Stimulated activated naive CD4-positive, alpha-beta T cell (primary cell): ENCODE measurements at places on chromosomes 4 and X.

DNA sequence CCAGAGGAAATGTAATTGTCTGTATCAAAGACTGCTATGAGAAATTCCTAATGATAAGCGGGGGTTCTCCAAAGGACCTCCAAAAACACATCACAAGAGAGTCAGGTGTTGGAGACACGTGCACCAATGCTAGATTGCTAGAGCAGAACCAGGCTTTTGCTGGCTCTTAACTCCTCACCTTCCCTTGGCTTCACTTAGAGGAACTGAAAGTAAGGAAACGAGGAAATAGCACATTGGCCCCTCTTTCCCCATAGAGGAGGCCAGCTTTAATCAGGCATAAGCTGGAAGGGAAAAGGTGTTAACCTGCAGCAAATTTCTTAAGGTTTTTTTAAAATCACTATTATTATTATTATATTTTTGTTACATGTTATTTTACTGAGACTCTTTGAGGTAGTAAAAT lies 13.6 kb downstream of the OTC start:
- no peak for DNase-seq

DNA sequence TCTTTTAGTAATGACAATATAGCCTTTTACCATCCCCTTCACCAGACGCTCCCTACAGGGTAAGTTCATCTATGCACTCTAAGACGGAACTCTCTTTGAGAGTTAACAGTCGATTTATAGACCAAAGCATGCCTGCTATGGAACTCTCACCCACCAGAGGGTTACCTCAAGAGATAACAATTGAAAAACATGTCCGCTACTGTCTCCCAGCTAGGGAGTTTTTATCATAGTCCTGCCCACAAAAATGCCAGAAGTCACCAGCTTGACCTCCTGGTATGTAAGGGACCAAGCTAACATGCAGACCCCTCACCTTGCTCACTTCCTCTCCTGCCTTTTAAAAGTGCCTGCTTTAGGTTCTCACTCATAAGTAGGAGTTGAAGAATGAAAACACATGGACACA lies 16.7 kb upstream of the YTHDC1 start:
- DNase-seq, result no peak

DNA sequence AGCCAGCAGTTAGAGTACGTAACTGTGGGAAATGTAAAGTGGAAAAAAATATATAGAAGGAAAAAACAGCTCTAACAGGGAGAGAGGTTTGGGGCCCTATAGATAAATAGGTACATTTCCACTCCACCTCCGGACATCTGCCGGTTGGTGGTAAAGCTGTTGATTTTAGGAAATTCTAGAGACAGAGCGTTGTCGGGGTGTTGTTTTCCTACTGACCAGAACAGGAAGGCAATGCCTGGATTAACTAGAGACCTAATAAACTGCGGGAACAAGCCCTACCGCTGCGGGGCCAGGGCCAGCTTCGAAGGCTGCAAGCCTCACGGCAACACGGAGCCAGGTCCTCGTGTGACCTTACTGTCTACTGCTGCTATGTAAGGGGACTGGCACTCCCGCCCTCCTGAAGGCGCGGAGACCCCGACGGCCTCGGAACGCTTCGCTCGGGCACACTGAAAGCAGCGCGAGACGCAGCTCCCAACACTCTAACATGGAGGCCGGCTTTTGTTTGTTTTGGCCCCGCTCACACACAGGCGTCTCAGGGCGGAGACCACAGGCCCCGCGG lies 702 bp upstream of the CDKN2AIP start:
- peak; percentile 46 for DNase-seq

DNA sequence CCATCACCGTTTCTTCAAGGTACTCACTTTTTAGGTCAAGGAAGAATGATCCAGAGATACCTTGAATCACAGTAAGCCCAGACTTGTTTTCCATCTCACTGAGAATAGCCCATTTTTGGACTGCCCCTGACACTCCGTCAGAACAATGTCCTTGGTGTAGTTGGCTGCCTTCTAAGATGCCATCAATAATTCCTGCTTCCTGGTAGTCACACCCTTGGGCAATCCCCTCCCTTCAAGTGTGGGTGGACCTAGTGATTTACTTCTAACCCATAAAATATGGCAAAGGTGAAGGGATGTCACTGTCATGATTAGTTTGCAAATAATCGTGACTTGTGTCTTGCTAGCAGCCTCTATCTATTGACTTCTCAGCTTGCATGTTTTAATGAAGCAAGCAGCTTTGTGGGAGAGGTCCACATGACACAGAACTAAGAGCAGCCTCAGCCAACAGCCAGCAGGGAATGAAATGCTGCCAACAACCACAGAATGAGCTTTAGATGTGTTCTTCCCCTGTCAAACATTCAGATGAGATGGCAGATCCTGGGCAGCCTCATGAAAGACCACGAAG lies 20.0 kb upstream of the KLHL34 start:
- no peak for DNase-seq

GRCh38 chrX:136856551-136856950 lies 24.0 kb downstream of the RBMX start:
- no peak for DNase-seq

- DNase-seq, result no peak
Observed at GRCh38 chrX:76555816-76556215, 128.3 kb downstream of the MAGEE1 start.

GRCh38 chrX:103453655-103454054 lies 65.6 kb downstream of the RAB40A start:
- no peak for DNase-seq

DNA sequence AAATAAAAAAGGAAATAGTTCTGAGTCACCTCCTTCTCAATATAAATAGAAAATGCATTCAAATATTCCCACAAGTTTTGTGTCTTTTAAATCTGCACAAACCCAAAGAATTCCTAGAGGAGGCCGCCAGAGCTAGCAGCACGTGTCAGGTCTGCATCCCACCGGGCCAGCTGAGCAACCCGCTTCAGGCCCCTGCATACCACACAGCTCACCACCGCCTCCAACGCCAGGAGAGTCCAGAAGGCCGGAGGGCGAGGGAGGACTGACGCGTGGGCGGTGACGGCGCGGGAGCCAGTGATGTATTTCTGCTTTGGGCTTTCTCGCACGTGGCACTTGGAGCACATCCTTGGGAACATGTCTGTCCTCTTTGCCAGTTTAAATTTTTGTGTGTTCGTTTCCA lies 61.9 kb upstream of the CLDN34 start:
- DNase-seq, result no peak

- no peak for DNase-seq
Observed at GRCh38 chr4:146110871-146111485, 64.5 kb upstream of the LSM6 start.

DNA sequence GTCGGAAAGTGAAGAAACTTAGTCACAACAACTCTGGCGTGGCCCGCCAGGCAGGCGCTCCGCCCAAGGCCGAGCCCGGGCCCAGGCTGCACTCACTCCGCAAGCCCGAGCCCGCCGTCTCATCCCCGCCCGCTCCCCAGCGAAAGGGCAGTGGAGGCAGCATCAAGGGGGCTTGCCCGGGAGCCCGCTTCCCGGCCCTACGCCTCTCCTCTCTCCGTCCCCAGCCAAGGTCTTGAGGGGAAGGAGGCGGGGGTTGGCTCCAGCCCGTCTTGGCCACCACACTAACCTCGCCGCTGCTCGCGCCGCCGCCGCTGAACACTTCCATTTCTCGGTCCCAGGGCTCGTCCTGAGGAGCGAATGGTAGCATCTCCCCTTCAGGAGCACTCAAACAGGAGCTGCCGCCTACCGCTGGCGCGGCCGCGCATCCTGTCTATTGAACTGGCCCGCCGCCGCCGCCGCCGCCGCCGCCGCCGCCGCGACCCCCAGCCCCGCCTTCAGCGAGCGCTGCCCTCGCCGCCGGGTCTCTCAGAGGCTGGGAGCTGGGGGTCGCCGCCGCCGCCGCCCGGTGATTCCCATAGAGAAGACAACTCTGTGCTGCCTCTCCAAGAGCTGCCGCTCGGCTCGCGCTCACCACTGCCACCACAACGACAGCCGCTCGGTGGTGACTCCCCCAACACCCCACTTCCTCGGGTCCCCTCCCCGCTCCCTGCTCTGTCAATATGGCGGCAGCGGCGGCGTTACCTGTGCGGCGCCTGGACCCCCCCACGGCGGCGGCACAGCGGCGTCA lies at the start of gene RPS6KA6:
Gene RPS6KA6, minus strand, starts transcription at position 667 of the 787 bp plus-strand sequence. Its CDS starts 300 bp downstream, at position 367.
- no peak for DNase-seq

DNA sequence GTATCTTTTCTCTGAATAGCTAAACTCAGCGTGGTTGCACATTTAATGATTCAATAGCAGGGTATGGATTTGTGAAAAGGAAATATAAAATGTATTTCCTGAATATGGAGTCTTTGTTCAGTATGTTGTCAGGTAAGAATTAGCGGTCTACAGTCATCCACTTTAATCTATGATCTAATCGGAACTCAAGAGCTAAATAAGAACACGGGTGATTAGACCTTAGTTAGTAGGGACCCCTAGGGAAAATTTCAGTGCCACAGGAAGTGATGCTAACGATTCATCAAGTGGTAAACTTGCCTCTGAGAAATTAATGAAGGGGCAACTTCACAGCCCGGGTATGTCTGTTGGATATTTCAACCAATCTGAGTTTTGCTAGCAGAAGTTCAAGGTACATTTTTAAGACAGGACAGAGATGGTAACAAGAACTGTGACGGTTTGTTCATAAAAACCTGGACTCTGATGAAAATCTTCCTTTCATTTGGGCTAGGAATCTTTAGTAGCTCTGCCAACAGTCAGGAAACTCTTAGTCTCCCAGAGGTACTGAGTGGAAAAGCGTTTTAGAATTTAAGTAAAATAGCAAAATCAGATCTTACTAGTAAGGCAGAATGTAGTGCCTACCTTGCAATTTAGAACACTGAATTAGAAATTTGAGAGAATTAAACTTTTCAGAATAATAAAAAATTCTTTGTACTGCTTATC lies 47.1 kb downstream of the PCDH7 start:
- no peak for DNase-seq

GRCh38 chr4:100100985-100101384 lies 89.3 kb downstream of the DDIT4L start:
- DNase-seq, result no peak

- no peak for DNase-seq
Observed at GRCh38 chr4:107757864-107758476, 37.9 kb upstream of the PAPSS1 start.

- no peak for DNase-seq
Observed at GRCh38 chr4:180483036-180483435, 1760.2 kb upstream of the TENM3 start.

DNA sequence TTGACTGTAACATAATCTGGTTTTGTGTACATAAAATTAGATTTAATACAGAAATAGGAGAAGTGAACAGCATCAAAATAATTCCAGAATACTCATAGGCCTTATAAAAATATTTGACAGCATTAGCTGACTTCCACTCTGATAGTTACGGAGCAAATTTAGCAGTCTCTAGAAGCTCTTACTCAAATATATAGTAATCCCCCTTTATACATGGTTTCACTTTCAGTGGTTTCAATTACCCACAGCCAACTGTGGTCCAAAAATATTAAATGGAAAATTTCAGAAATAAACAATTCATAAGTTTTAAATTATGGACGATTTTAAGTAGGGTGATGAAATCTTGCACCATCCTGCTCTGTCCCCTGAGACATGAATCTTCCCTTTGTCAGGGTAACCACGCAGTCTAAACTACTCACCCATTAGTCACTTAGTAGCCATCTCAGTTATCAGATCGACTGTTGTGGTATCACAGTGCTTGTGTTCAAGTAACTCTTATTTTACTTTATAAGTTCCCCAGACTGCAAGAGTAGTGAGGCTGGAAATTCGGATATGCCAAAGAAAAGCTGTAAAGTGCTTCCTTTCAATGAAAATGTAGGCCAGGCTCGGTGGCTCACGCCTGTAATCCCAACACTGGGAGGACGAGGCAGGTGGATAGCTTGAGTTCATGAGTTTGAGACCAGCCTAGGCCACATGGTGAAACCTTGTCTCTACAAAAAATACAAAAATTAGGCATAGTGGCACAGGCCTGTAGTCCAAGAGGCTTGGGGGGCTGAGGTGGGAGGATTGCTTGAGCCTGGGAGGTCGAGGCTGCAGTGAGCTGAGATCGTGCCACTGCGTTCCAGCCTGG lies 17.2 kb upstream of the RTL9 start:
- no peak for DNase-seq

- no peak for DNase-seq
Observed at GRCh38 chr4:169152899-169153298, 117.9 kb downstream of the SH3RF1 start.

GRCh38 chrX:34487364-34487763 lies 169.7 kb downstream of the TMEM47 start:
- no peak for DNase-seq

GRCh38 chr4:108636246-108636645 lies 14.2 kb upstream of the OSTC start:
- DNase-seq, result no peak

DNA sequence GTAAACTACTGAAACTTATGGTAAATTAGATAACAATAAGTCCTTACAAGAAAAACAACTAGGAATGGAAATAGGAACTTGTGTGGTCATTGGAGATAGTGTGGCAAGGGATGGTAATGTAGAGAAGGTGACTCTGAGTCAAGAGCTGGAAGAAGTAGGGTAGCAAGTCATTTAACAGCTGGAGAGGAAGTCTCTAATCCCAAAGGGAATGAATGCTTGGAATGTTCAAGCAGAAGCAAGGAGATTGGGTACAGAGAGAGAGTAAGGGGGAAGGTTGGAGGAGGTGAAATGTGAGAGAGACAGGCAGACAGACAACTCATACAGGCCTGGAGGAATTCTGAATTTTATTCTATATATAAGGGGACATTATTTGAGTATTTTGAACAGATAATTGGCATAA lies 260.6 kb upstream of the MAD2L1 start:
- no peak for DNase-seq

GRCh38 chr4:68907788-68908700 lies 43.6 kb downstream of the UGT2A3 start:
- DNase-seq, result no peak

GRCh38 chrX:65928522-65928921 lies 111.4 kb downstream of the VSIG4 start:
- no peak for DNase-seq

DNA sequence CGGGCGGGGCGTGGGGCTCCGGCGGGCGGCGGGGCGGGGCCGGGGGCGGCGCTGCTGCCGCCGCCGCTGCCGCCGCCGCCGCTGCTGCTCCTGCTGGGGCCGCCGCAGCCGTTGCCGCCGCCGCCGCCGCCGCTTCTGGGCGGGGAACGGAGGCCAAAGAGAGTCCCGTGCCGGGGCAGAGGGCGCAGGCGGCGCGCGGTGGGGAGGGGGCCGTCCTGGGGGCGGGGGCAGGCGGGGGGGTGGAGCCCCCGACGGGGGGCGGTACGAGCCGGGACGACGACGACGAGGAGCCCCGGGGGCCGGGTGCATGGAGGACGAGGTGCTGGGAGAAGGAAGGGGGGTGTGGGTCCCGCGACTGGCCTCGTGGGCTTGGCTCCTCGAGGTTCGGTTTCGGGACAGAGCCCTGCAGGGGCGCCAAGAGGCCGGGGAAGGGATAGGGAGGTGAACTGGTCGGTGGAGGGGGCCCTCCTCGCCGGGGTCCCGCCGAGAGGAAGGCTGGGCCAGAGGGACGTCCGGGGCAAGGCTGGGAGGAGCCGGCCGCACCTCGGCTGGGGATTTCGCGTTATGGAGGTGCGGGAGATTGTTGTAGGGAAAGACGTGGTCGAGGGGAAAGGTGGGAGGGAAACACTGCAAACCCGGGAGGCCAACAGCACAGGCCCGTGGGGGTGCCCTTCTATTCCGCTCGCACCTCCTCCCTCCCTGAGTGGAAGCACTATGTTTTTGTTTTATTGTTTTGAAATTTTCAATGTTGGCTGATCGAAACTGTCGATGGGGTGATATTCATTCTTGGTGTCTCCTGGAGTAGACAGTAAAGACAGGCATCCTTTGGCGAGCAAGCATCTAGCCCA lies 1.9 kb downstream of the BCORL1 start:
- peak; percentile 50 for DNase-seq

GRCh38 chrX:130393451-130394074 lies 8.1 kb upstream of the GPR119 start:
- no peak for DNase-seq

- DNase-seq, result no peak
Observed at GRCh38 chr4:119231491-119231890, 19.0 kb downstream of the USP53 start.
